Stimulated activated CD4-positive, alpha-beta T cell treated with anti-CD3 and anti-CD28 coated beads, Interleukin-1b, Interleukin-23, amount 100 ng/mL, for 4 hours (primary cell): ENCODE measurements at places on chromosomes 3 and 15.
A peak's percentile ranks its signal among the peaks of the same experiment; 100 is the strongest.

GRCh38 chr3:67790043-67790442 lies 135.6 kb upstream of the SUCLG2 start:
- DNase-seq: peak; percentile 56

- no peak for DNase-seq
These were observed 26.2 kb downstream of the TM2D3 start for GRCh38 chr15:101625980-101626379.

- no peak for DNase-seq
These were observed 375.5 kb downstream of the UNC13C start for GRCh38 chr15:54353726-54354125.

- no peak for DNase-seq
These were observed 349 bp downstream of the PPIB start for GRCh38 chr15:64162478-64162868.

GRCh38 chr3:99776516-99777209 lies 41.0 kb upstream of the CMSS1 start:
- DNase-seq: no peak

- peak; percentile 10 for DNase-seq
These were observed 48.2 kb upstream of the IGF1R start for GRCh38 chr15:98599909-98600691.

DNA sequence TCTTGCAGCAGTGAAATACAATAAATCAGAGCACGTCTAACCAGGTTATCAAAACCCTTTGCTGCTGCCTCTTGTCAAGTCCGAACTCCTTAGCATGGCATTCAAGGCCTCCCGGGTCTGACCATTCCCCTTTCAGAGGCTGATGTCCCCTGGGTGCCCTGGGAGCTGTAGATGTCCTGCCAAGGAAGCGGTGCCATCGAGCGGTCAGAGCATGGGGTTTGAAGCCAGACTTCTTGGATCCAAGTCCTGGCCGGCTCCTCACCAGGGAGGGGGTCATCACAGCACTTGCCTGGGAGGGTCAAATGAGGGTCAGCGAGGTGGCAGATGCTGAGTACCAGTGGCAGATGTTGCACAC lies 496 bp downstream of the TF start:
- DNase-seq: no peak

- DNase-seq: no peak
These were observed 39.3 kb downstream of the ATP1B3 start for GRCh38 chr3:141915766-141916165.

DNA sequence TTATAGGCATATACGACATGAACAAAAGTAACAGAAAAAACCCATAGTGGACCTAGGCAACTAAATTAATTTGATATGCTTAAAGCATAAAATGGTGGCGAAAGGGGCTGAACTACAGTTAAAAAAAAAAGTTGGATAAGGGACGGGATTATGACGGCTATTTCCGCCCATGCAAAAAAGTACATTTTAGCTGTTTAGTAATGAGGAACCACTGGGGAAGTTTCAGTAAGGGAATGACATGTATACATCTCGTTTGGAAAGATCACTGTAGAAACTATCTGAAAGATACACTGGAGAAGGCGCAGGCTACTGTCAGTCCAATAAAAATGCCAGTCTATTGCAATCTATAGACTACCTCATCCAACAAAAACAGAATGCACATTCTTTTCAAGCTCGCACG lies 65.6 kb downstream of the ZNF148 start:
- no peak for DNase-seq

GRCh38 chr3:37103103-37103808 lies 71.1 kb downstream of the LRRFIP2 start:
- DNase-seq: no peak

GRCh38 chr15:69958496-69959084 lies 139.1 kb downstream of the TLE3 start:
- DNase-seq: no peak

DNA sequence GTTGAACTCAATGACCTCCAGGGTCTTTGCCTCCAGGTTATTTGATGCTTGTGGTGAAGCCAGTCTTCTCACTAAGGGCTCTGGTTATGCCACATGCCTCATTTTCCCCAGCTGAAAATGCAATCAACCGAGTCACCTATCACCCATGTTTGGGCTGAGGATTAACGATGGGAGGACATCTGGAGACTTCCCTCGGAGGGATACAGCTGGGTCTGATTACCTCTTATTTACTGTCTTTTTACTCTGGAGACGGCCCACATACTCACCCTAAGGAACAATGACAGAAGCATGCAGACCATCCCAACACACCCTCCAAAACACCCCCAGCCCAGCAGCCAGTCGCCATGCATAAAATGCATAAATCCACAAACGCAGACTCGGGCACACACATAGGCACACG lies 187.4 kb downstream of the OPA1 start:
- no peak for DNase-seq

- no peak for DNase-seq
These were observed 3.0 kb downstream of the POMGNT2 start for GRCh38 chr3:43102773-43103480.

DNA sequence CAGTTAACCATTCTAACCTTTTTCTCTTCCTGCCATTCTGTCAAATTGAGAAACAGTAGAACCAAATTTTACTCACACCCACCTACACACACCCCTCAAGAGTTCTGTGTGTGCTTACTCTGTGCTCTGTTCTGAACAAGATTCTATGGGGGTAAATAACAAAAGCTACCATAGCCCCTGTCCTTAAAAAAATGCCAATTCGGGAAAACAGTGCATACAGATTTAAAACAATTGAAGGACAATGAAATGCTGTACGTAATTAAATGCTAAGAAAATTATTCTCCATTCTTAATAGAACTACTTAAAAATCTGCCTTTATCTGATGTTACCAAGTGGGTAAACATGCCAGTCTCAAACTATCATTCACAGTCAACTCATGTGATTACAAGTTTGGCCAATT lies 1107.5 kb downstream of the TUSC7 start:
- no peak for DNase-seq

DNA sequence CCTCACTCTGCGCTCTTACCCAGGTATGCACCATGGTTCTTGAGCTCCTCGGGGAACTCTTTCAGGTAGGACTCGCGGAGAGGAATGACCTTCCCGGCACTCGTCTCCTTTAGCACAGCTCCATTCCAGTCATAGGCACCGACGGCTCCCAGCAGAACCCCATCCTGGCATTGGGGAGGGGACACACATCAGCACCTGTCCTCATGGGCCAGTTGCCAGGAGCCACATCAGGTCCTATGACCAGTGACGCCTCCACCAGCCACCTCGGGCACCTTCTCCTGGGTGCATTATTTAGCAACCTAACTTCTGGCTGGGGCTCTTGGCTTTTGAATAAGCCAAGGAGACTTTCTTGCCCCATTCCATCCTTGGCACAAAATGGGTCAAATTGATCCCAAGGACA lies 61.9 kb downstream of the FEM1B start:
- no peak for DNase-seq

DNA sequence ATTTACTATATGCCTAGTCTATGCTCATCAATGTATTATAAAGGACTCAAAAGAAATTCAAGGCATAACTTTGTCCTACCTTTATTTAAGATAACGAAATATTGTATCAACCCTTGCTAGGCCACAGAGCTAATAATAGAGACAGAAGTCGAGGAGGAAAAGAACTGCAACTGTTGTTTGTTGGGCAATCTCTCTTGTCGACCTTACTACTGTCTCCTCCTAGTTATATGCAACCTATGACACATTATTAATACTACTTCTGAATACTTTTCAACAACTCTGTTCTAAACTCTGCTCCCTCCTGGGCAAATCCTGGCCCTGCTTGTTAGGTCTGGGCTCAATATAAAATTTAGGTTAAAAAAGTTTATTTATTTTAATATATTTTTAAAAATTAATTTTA lies 24.6 kb downstream of the SPPL2A start:
- DNase-seq: no peak

DNA sequence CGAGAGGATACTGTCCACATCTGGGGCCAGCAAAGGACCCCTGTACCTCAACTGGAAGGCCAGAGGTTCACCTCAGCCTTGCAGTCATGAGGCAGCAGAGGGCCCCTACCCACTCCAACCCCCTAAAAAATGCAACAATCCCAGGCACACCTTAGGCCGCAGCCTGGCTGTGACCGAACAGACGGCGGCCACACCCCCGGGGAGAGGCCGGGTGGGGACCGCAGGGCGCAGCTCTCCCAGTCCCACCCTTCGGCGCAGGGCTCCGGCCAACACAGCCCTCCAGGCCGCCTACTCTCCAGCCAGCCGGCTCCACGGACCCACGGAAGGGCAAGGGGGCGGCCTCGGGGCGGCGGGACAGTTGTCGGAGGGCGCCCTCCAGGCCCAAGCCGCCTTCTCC lies 457 bp upstream of the DNAJA4 start:
- no peak for DNase-seq

- DNase-seq: no peak
These were observed 34.5 kb downstream of the KBTBD12 start for GRCh38 chr3:127949446-127950055.

DNA sequence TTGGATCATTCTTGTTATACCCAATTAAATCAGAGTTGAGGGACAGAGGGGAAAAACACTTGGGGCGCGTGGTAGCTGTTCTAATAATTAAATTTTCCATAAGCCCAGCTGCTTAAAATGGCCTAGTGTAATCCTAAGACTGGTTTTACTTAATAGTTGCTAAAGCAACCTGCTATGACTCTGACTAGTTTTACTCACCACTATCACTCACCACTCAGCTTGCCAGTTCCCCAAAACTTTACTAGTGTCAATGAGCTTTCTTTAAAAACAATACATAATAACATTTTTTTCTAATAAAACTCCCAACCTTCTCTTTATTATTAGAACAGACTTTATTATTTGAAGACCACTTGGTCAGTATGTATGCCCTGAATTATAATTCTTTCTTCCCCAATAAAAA lies 49.6 kb downstream of the ECT2 start:
- no peak for DNase-seq

- no peak for DNase-seq
These were observed 709.4 kb downstream of the ZNF385D start for GRCh38 chr3:21041621-21042020.

DNA sequence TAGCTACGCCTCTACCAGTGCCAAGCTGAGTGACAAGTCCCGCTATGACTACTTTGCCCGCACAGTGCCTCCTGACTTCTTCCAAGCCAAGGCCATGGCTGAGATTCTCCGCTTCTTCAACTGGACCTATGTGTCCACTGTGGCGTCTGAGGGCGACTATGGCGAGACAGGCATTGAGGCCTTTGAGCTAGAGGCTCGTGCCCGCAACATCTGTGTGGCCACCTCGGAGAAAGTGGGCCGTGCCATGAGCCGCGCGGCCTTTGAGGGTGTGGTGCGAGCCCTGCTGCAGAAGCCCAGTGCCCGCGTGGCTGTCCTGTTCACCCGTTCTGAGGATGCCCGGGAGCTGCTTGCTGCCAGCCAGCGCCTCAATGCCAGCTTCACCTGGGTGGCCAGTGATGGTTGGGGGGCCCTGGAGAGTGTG lies 5.7 kb downstream of the GRM2 start:
- DNase-seq: no peak

DNA sequence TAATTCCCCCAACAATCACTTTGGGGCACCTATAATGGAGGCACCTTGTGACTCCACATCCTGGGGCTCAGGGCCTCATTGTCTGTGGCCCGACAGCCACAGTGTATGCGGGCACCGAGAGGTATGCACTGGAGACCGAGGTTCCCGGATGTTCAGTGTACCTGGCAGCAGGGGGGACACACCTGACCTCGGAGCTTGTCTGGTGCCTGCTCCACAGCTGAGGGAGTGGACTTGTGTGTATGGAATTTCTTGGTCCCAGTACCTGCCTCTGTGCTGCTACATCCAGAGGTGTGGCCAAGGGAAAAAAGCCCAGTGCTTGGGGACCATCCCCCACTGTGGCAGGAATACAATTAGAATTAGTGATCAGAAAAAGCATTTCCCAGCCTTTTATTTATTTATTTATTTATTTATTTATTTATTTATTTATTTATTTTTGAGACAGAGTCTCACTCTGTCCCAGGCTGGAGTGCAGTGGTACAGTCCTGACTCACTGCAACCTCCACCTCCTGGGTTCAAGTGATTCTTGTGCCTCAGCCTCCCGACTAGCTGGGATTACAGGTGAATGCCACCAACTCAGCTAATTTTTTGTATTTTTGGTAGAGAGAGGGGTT lies 8.8 kb upstream of the AEN start:
- no peak for DNase-seq

- DNase-seq: no peak
These were observed 40.7 kb downstream of the PTPN9 start for GRCh38 chr15:75538376-75538775.

DNA sequence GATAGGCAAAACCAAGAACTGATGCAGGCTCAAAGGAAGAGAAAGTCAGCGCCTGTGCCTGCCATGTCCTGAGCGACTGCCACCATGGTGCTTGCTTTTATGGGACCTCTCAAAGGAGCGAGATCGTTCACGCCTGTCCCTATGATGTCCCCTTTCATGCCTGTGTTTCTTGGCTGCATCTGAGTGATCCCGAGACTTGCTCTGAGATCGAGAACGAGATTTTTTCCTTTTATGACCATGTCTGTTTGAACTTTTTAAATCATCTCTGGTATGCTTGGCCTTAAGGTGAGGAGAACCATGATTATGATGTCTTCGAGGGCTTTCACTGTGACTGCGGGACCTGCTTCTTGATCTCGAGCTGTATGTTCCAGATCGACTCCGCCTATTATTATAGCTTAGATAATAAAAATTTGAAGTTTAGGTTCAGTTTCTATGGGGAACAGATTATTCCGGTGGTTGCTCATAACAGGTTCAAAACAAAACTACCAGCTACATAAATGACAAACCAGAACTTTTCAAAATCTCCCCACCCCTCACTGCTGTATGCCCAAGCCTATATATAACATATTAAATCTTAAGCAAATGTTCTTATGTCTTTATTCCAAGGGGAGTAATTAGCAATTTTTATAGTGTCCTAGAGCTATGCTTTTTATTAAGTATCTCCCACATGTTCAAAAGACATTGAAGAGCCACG lies 11.6 kb downstream of the CCNL1 start:
- no peak for DNase-seq

DNA sequence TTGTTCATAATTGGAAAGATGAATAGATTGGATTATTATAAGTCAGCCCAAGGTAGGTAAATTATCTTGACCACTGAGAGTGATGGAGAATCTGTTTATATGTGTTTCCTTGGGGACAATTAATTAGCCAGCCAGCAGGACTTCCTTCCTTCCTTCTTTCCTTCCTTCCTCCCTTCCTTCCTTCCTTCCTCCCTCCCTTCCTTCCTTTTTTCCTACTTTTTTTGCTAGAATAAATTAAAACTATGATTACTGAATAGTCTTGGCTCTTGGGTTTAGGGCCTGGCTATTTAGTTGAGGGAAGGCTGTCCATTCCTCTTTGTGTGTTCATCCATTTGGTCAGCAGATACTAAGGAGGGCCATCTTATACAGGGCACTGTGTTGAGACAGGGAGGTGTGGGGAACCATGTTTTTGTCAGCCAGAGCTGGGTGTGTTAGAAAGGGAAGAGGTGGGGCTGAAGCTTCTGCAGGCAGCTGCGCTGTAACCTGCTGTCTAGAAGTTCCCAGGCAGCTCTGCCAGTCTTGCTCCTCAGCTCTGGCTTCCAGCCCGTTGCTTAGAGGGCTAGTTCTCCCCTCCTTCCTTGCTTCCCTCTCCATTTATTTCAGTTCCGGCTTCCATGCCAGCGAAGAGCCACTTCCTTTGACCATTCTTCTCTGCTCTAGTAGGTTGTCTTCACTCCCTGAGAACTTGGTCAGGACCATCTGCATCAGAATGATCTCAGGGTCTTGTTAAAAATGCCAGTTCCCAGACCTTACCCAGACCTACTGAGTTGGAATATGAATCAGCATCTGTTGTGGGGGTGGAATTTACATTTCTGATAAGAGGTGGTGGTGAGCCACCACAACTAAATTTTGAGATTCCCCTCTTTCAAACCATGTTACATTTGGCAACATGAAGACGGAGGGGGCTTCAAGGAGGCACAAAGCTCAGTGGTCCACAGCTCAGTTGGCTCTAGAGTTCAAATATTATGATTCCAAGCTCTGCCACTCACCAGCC lies 113.9 kb downstream of the DGKG start:
- DNase-seq: no peak
